Sciatic nerve (tissue), 2 donors: ENCODE measurements at places on chromosomes 4 and X. TPM values are rescaled to one million over a fixed set of nuclear protein-coding genes. Genes with fewer than 3 reads are reported as not detected.

The PABPC1L2A gene
- total RNA-seq = not detected

The IL21 gene
- not detected for total RNA-seq

The DGAT2L6 gene
- total RNA-seq = not detected

The STK26 gene
- total RNA-seq = 1.7 TPM

DNA sequence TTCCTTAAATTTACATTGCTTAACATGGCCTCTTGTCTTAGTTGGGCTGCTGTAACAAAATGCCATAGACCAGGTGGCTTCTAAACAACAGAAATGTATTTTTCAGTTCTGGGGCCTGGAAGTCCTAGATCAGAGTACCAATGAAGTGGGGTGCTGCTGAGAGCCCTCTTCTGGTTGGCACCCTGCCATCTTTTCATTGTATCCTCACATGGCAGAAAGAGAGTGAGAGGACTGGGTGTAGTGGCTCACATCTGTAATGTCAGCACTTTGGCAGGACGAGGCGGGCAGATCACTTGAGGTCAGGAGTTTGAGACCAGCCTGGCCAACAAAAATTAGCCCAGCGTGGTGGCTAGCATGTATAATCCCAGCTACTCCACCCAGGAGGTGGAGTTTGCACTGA lies 12.0 kb upstream of the KLB start:
- no peak for DNase-seq

DNA sequence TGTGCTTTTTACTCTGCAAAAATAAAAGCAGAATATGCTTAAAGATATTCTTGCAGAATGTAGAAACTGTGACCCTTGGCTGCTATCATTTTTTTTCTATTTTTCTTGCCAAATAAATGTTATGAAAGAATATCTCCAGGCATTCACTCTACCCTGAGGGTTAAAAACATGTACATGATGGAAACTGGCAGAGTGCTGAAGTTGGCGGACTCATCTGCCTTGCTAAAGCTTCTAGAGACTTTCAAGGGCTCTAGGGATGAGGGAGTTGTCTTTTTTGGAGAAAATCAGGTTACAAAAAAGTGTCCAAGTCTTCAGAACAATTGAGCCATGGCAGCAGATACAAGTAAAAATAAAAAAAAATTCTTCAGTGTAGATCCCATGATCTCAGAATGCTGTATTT lies 40.5 kb upstream of the NRK start:
- DNase-seq = no peak

DNA sequence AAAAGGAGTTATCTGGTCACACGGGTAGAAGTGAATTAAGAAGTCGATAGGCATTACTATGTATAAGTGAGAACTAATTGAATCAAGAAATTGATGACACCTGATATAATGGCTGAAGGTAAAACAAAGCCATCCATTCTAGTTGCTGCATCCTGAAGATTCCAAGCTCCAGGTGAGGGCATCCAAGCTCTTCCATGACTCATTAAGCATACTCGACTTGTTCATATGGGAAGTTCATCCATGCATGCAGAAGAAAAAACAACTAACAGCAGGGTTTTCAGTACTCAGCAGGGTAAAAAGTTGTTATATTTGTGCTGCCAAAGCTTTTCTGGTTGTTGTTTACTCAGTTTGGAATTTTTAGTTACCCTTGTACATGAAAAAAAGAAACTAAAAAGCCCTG lies 508.0 kb upstream of the CXorf51A start:
- DNase-seq = no peak
